MCF 10A (cell line): ENCODE measurements at places on chromosomes 7 and 10. TPM values are rescaled to one million over a fixed set of nuclear protein-coding genes. Genes with fewer than 3 reads are reported as not detected.

TMEM229A gene
- total RNA-seq: not detected in 2 replicates

NPSR1 gene
- not detected in 2 replicates for total RNA-seq

CPN1 gene
- not detected in 2 replicates for total RNA-seq

PSAP gene
- total RNA-seq: 506 and 692 TPM in 2 replicates

ACSM6 gene
- total RNA-seq: not detected in 2 replicates

JAZF1 gene
- 14.2 and 16.9 TPM in 2 replicates for total RNA-seq

BTBD16 gene
- 0.16 TPM in 1 of 2 replicates, not detected in the other for total RNA-seq

ARMC10 gene
- total RNA-seq: 43.4 and 52.0 TPM in 2 replicates
